ENCODE measurements at places on chromosomes 12 and 14.

GRCh38 chr12:94240171-94240570 lies 91.8 kb downstream of the PLXNC1 start:
- no peak for DNase-seq

DNA sequence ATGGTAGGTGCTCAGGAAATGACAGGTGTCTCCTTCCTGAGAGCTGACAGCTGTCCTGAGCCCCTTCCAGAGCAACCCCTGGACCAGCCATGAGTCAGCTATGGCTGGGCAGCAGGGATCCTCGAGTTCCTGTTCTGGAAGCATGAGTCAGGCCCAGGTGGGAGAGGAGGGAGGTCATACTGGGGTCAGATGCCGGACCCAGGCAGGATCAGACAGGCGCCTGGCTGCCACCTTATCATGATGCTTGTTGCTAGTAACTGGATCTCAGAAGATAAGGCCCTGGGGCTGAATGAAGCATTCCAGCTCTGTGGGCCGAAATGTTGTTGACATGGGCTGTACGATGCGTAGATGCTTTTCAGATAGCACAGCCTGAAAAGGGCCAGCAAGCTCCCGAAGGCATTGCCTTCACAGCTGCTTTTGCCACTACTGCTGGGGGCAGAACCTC lies 17.4 kb upstream of the KRT7 start:
- no peak for DNase-seq

- DNase-seq: no peak
Measured at GRCh38 chr12:105588106-105588505, 257.6 kb downstream of the C12orf75 start.

- DNase-seq: no peak
Measured at GRCh38 chr14:41404126-41404525, 202.6 kb upstream of the LRFN5 start.

DNA sequence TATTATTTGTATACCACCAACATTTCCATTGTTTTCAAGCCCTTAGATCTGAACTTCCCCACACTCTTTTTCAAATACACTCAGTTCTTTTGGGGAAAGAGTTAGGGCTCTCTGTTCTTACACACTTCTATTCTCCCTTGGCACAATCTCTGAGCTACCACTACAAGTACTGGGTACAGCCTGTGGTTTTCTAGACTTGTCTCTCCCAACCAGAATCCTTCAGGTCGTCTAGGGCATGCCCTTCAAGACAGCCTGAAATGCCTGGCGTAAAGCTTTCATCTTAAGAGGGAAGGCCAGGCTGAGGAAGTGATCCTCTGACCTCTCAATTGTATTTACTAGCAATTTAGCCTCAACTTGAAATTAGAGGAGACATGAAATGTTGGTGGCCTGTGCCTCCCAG lies 1442.0 kb downstream of the AACS start:
- no peak for DNase-seq

DNA sequence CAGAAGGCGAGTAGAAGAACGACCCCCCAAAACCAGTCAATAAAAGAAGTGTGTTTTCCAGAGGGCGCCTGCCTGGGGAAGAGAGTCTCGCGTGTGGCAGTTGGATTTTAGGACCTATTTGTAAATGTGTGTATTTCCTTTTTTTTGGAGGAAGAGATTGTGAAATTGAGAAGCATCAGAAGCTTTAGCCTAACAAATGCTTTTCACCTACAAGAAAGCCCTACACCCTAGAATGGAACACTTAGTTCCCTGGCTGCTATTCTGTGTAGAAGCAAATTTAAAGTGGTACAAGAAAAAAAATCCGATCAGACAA lies 1.3 kb downstream of the RCOR1 start:
- no peak for DNase-seq

- no peak for DNase-seq
Measured at GRCh38 chr12:45827974-45828373, 98.5 kb downstream of the ARID2 start.

- DNase-seq: peak; percentile 28
Measured at GRCh38 chr12:69880571-69880970, 55.5 kb downstream of the MYRFL start.

- no peak for DNase-seq
Measured at GRCh38 chr12:30729547-30729946, 25.2 kb downstream of the CAPRIN2 start.

GRCh38 chr14:59566725-59567124 lies 9.9 kb downstream of the CCDC175 start:
- no peak for DNase-seq

GRCh38 chr14:104726600-104727451 lies 2.8 kb downstream of the ADSS1 start:
- DNase-seq: no peak

DNA sequence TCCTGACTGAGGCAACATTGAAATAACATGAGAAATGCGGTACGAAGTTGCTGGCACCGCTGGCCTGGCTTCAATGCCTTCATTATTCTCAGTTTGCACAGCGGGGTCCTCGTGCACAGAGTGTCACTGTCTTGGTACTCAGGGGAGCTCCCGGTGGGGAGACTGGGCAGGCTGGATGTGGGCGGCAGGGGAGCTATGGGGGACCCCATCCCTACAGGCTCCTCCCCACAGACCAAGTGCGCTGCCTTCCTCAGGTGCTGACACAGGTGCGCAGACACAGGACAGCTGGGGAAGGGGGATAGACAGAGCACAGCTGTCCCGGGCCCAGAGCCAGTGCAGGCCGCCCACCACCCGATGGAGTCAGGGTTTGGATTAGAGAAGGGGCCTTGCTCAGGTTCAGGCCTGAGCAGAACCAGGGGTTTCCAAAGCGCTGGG lies 270.1 kb downstream of the ADGRD1 start:
- no peak for DNase-seq

- DNase-seq: no peak
Measured at GRCh38 chr12:30836656-30837445, 82.1 kb upstream of the CAPRIN2 start.

GRCh38 chr12:80222261-80222660 lies 122.9 kb downstream of the OTOGL start:
- DNase-seq: no peak

DNA sequence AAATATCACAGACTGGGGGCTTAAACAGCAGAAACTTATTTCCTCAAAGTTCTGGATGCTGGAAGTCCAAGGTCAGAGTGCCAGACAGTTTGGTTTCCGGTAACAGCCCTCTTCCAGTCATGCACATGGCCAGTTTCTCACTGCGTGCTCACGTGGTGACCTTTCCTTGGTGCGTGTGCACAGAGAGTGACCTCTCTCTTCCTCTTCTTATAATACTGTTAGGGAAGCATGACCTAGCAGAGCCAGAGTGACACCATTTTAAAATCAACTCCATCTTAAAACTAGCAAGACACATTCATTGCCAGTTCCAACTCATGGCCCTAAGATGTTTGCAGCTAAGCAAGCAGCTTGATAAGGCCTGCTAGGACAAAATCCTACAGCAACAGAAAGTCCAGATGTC lies 221.5 kb upstream of the DAAM1 start:
- no peak for DNase-seq

- no peak for DNase-seq
Measured at GRCh38 chr14:74083784-74084276, 423 bp downstream of the ALDH6A1 start.

- DNase-seq: no peak
Measured at GRCh38 chr12:3236345-3237187, 159.4 kb downstream of the TSPAN9 start.

DNA sequence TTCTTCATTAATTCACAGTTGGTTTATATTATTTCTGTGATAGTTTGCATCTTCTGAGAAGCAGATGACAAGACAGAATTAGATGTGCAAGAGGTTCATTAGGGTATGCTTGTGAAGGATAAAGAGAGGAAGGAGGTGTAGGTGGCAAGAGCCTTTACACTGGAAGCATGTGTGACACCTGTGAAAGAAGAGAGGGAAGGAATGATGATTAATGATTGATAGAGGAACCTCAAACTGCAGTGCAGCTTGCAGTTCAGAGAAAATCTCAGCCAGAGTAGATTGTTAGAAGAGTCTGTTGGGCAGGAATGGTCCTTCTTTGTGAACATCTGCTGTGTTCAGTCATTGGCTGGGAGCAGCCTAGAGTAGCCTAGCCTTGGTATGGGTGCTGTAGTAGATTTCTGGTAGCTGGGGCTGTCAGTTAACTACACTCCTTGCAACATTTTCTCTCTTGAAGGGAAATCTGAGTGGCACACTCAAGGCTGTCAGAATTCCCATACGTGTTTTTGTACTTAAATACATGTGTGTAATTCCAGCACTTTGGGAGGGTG lies 9.0 kb downstream of the RCOR1 start:
- DNase-seq: no peak

DNA sequence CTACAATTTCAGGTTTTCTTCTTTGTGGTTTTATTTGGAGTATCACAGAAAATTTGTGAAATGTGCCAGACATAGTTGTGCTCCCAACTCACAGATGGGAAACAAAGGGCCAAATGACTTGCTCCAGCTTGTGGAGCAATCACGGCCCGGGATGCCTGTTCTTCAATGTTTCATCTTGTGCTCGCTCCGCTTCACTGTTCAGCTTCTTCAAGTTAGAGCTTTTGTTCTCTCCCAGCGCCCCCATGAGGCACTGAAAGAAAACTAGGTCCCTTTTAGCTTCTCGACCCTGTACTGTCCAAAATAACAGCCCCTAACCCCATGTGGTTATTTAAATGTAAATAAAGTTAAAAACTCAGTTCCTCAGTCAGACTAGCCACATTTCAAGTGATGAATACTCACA lies 187.9 kb upstream of the STXBP6 start:
- DNase-seq: no peak

GRCh38 chr12:65098364-65098763 lies 22.7 kb downstream of the WIF1 start:
- DNase-seq: no peak

GRCh38 chr12:4943067-4943937 lies 33.6 kb downstream of the KCNA1 start:
- DNase-seq: no peak

DNA sequence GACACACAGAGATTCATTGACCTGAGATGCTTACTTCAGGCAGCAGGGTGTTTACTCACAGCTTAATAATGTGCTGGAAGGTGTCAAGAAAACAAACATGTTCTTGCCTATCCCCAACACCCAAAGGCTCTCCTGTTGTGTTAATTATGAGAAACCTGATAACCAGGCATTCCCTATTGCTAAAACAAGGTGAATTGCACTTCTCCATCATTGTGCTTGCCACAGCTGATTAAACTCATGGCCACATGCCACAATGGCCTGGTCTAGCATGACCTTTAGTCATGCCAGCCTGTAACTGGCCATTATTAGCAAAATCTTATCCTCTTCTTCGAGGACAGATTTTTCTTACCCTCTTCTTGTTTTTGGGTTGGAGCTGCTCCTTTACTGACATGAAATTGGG lies 21.4 kb downstream of the SMOC1 start:
- no peak for DNase-seq

DNA sequence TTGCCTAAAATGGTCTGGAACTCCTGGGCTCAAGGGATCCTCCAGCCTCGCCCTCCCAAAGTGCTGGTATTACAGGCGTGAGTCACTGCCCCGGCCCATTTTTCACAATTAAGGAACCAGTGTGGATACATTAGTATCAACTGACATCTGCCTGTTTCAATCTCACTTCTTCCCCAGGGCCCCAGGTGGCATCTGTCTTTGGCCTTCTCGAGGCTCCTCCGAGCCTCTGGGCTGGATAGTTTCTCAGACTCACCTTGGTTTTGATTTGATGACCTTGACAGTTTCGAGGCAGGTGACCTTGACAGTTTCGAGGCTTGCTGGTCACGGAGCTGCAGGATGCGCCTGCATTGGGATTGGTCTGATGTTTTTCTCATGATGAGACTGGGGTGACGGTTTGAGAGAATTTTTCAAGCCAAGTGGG lies 41.0 kb upstream of the NCOR2 start:
- DNase-seq: no peak
